Endothelial cell (in vitro differentiated cells): ENCODE measurements at places on chromosomes 7 and 10. TPM values are rescaled to one million over a fixed set of nuclear protein-coding genes. Genes with fewer than 3 reads are reported as not detected.

GRCh38 chr7:25624051-25624450 is 395.8 kb upstream of the NPVF start:
- no peak for DNase-seq

GRCh38 chr7:70654979-70655378 is 477.0 kb upstream of the GALNT17 start:
- no peak for DNase-seq

Gene OR6B1
- total RNA-seq: not detected

Gene TMEM178B
- total RNA-seq: 0.28 TPM
